Left ventricle myocardium inferior (tissue), 1 donor: ENCODE measurements at places on chromosomes 16 and 17.
A peak's percentile ranks its signal among the peaks of the same experiment; 100 is the strongest.

DNA sequence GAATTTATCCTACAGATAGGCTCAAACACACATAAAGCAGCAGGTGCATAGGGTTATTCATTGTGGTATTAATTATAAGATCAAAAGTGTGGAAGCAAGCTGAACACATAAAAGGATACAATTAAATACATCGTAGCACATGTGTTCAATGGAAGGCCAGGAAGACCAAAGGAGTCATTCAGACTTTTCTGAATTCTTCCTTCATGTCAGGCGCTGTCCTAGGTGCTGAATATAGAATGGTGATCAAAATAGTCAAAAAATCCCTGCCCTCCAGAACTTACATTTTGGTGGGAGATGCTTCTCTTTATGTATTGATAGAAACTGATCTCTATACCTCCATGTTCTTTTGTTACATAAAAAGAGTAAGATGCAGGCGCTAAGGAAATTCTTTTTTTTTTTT, 439.0 kb upstream of the ASIC2 start:
- no peak for DNase-seq

GRCh38 chr16:56630134-56630533, 2.3 kb upstream of the MT1M start:
- no peak for DNase-seq

DNA sequence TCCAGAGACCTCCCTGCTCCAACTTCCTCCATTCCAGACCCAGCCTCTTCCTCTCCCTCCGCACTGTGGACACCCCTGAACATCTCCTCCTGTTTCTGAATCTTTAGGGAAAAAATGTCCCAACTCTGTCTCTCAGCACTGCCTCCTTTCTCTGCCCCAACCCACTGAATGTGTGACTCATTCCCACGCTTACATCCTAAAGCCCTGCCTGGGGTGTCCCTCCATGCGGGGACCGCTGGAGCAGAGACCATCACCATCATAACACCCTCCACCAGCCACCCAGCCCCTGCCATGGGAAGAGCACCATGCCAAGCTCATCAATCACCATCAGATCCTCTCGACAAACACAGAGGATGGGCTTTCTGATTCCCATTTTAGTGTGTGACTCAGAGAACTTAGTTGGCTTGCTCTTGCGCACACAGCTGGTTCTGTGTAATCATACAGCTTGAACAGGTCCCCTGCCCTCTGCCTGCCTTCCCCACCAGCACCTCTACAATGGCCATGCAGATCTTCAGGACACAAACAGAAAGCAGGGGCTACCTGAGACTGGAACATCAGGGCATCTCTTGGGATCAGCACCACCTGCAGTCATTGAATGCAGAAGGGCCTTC, 10.7 kb downstream of the RPRML start:
- DNase-seq = no peak

- DNase-seq = peak; percentile 62
Observed at GRCh38 chr17:41792845-41793783, 6.6 kb upstream of the JUP start.

- peak; percentile 25 for DNase-seq
Observed at GRCh38 chr17:50037321-50038107, 18.4 kb upstream of the ITGA3 start.

- DNase-seq = no peak
Observed at GRCh38 chr17:68289473-68289872, 1.5 kb downstream of the SLC16A6 start.

DNA sequence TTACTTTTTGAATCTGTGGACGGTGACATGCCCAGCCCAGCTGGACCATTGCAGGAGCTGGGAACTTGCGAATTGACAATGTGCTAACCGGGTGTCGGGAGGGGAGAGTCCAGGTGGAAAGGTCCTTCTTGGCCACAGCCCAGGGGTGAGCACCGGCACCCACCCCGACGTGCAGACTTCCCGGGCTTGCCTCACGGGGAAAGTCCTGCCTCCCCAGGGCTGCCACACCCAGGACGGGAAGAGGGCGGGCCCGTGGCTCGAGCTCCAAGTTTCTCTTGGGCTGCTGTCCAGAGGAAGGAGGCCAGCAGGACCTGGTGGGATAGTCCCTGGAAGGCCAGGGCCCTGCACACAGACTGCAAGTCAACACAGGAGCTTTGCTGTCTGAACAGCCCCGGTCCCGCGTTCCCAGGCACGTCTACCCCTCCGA, 17.7 kb downstream of the CARD14 start:
- peak; percentile 66 for DNase-seq

DNA sequence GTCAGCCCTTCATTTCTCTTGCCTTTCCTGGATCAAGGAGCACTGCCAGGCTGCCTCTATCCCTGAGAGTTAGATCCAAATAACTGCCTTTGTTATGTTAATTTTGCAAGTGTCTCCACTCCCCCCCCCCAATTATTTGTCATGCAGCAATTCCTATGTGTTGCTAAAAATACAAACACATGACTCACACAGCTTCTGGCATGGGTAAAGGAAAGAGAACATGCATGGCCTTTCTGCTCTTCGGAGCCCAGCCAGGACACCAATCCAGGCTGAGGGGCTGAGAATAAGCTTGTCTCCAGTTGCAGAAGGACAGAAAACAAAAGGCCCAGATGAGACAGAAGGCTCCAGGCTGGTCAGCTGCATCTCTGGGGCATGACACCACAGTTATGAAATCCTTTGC, 148.0 kb upstream of the TNRC6C start:
- no peak for DNase-seq

GRCh38 chr16:89341697-89342694, 124.5 kb downstream of the ZNF778 start:
- DNase-seq = no peak

DNA sequence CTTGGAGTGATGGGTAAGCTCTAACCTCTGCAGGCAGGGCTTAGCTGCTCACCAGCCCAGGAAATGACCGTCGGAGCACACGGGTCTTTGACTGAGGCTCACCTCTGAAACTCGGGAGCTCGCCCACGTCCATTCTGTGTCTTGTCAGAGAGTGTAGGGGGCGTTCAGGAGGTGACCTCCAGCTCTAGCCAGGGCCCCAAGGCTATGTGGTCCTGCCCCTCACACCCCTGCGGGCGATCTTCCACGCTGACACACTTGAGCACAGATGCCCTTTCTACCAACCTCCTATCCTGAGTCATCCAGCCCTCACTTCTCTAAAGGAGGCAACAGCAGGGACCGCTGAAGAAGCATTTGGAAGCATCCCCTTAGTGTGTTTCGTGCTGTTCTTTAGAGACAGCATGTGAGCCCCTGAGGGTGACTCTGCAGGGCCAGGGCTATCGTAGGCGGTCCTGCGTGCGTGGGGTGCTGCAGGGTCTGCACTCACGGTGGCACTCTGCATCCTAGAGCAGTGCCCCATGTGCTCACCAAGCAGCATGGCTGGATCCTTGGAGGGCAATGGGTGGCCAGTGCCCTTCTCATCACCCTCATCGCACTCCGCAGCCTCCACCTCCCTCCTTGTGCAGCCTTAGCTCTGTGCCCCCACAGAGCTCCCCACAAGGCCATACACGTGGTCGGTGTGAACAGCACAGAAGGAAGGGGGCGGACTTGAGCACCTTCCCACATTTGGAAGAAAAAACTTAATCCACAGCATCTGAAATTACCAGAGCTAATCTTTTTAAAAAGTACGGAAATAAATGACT, 33.8 kb downstream of the SLC47A1 start:
- no peak for DNase-seq

- DNase-seq = peak; percentile 97
Observed at GRCh38 chr16:70289229-70290094, at the start of gene AARS1. Gene AARS1 (minus strand): TSS chr16:70289506. CDS start chr16:70282763, 6,743 bp downstream.

DNA sequence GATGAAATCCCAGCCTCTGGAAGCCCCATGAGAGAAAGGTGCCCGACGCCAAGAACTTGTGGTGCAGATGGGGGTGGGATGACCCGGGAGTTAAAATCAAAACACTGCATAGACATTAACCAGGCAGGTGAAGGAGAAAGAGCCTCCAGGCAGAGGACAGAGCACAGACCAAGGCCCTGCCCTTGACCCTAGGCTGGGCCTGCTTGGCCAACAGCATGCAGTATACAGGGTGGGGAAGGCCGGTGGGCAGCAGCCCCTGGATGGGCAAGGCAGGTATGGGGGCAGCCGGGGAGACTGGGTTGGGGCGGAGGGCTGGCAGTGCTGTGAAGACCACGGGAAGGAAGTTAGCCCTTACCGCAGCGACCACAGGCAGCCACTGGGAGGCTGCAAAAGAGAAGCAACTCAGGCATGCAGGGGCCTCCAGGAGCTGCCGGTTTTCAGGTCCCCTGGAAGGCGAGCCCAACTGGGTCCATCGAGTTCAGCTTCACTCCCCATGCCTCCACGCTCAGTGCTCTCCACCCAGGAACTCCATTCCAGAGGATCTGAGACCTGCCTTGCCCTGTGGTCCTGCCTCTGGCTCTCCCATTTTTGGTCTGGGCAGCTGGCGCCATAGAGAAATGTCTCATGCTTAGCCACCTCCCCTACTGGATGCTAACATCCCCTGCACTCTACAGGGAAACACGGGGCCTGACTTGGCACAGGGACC, 81.2 kb downstream of the C16orf95 start:
- no peak for DNase-seq
